H9 (cell line): ENCODE measurements at places on chromosomes 3 and 15.

DNA sequence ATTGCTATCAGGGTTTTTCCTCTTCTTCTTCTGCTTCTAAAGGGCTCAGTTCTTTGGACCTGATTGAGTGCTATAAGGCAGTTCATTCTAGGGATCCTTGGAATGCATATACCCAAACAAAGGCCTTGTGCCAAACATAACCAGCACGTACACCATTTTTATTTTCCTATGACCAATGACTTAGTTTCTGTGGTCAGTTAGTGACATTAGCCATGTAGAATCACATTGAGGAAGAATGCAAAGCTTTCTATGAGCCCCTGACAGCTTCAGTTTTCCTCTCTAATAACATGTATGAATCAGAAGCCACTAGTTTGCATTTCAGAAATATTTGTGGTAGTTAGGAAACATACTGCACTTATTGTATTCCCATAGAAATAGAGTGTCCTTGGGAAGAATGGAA, 240.0 kb downstream of the THRB start:
- DNase-seq = no peak

GRCh38 chr3:126714921-126715320, 10.9 kb downstream of the CHCHD6 start:
- no peak for DNase-seq

GRCh38 chr15:81311752-81312464, 12.0 kb downstream of the STARD5 start:
- no peak for DNase-seq

GRCh38 chr15:76929011-76929760, 2.4 kb upstream of the RCN2 start:
- no peak for DNase-seq
